ENCODE measurements at places on chromosomes 6 and 20.

- no peak for DNase-seq
These were observed 162.4 kb downstream of the DST start for GRCh38 chr6:56480246-56480645.

DNA sequence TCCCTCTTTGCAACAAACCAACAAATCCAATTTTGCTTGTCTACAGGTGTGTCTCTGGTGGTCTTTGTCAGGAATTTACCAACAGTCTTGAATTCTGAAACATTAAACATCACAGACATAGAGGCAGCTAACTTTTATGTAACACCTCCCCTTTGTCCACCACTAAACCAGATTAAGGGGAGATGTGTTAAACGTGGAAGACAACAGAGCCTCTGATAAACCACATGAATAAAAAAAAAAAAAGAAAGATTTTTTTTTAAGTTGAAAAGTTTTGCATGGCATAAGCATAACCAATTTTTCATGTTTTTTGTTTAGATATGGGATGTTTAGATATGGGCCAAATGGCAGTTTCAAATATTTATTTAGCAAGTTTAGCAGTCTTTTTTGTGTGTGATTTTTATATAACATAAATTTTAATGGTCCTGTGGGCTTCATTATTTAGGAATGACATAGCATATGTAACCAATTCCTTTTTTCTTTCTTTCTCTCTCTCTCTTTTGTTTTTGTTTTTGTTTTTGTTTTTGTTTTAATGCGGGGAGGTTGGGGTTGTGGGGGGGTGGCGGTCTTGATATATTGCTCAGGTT lies 60.7 kb upstream of the BTN3A2 start:
- DNase-seq: no peak

DNA sequence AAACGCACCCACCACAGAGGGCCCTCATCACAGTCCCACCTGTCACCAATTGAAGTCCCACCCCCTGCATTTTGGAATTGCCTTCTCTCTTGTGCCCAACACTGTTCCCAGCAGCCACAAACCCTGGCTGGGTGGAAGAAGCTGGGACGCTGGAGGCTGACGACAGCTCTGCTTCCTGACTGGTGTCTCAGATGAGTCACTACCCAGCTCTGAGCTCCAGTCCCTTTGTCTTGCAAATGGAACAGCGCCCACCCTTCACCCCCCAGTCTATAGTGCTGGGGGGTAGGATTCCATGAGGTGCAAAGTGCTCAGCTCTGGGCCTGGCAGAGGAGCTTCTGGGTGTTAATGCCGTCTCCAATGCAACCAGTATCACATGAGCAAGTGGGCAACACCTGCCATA lies 85.3 kb downstream of the DLGAP4 start:
- DNase-seq: no peak

DNA sequence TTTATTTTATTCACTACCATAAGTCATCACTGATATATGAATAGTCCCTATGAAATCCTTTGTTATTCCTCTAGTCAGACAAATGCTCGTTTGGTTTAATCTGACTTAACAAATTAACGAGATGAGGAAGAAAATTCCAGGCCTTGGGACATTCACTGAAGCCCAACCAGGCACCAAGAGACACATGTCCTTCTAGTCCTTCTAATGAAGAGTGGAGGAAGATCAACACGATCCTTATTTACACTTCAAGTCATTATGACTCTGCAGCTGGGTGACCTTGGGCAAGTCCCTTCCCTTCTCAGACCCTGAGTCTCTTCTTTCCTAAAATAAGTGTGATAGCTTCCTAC lies 117.5 kb downstream of the CEBPB start:
- DNase-seq: no peak

GRCh38 chr6:16619777-16620176 lies 141.5 kb downstream of the ATXN1 start:
- no peak for DNase-seq

DNA sequence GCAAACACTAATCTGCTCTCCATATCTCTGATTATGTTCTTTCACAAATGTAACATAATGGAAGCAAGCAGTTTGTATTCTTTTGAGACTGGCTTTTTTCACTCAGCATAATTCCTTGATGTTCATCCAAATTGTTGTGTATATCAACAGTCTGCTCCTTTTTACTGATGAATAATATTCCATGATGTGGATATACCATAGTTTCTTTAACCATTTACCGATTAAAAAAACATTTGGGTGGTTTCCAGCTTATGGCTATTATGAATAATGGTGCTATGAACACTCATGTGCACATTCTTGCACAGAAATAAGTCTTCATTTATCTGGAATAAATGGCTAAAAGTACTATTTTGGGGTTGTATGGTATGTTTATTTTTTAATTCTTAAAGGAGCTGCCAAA lies 708.9 kb downstream of the RFPL4B start:
- no peak for DNase-seq

DNA sequence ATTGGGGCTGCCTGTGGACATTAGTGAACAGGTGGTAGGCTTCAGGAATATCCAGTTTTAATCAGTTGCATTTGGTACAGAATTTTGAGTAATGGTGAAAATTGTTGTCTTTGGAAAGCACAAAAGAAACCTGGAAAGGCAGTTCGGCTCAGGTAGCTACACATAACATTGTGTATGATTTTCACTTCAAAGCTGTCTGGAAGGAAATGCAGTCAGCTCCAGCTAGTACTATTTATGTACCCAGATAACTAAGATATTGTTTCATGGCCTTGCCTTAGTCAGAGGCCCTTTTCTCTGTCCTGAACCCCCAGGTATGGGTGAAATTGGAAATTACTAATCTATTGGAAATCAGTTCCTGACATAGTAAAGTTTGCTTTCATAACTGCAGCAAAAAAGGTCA lies 195.6 kb upstream of the UST start:
- no peak for DNase-seq

Data from tibial nerve (tissue), 4 donors.